Chondrocyte (in vitro differentiated cells): ENCODE measurements at places on chromosomes 2 and 18.

- H3K36me3 ChIP-seq, result peaks cover 11% of the 10 kb centered on the region
- H3K4me3 ChIP-seq, result no peak overlapping the region
- no peak for DNase-seq
- H3K27ac ChIP-seq, result peak overlapping the region; percentile 88
These were observed 40.3 kb downstream of the RNF152 start for GRCh38 chr18:61852496-61852895.

GRCh38 chr2:184680825-184681224 lies 82.5 kb downstream of the ZNF804A start:
- peak; percentile 27 for DNase-seq
- H3K36me3 ChIP-seq, result no peaks in the 10 kb centered on the region
- H3K27me3 ChIP-seq, result no peaks in the 10 kb centered on the region
- no peak overlapping the region for H3K4me3 ChIP-seq
- no peaks in the 10 kb centered on the region for H3K4me1 ChIP-seq
- H3K27ac ChIP-seq, result no peak overlapping the region

DNA sequence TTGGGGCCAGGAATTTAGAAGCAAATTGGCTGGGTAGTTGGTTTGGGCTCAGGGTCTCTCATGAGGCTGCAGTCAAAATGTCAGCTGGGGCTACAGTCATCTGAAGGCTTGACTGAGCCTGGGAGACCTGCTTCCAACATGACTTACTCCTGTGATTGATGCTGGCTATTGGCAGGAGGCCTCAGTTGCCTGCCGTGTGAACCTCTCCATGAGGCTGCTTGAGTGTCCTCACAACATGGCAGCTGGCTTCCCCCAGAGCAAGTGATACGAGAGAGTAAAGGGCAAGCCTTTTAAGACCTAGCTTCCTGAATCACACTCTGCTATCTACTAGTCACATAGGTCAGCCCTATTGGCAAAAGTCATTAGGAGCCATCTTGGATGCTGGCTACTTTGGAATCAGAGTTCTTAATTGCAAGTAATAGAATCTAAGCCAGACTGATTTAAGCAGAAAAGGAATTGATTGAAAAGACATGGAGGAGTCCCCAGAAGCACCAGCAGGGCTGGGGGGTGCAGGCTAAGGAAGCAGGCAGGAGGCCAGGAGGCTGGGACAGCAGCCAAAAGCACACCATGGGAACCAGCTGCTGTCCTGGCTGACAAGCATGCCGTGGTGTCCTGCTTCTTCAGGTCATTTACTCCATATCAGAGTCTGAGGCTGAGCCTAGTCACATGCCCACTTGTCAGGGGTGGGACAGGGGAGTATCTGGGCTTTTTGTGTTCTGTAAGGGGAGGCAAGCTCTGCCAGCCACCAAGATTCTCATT lies 7.8 kb upstream of the GIGYF2 start:
- no peak overlapping the region for H3K4me3 ChIP-seq
- H3K4me1 ChIP-seq, result peaks cover 18% of the 10 kb centered on the region
- no peaks in the 10 kb centered on the region for H3K27me3 ChIP-seq
- peak overlapping the region; percentile 74 for H3K27ac ChIP-seq
- no peak for DNase-seq

DNA sequence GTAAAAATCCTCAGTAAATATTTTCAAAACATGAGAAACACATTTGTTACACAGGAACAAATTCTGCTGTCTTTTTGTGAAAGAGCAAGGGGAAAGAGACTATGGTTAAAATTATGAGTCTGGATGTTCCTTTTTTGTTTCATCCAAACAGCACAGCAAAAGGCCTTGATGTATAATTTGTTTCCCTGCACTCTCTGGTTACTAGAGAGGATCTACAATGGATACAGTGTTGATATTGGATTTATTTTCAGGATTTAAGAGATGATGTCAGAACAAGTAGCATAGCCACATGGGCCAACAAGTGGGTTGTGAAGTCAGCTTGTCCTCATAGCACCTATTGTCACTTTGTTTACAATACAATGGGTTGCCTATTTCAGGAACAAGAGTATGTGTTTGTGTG lies 11.3 kb upstream of the ERBB4 start:
- H3K27me3 ChIP-seq, result no peaks in the 10 kb centered on the region
- peaks cover 7% of the 10 kb centered on the region for H3K4me1 ChIP-seq
- no peaks in the 10 kb centered on the region for H3K36me3 ChIP-seq
- no peak overlapping the region for H3K27ac ChIP-seq

DNA sequence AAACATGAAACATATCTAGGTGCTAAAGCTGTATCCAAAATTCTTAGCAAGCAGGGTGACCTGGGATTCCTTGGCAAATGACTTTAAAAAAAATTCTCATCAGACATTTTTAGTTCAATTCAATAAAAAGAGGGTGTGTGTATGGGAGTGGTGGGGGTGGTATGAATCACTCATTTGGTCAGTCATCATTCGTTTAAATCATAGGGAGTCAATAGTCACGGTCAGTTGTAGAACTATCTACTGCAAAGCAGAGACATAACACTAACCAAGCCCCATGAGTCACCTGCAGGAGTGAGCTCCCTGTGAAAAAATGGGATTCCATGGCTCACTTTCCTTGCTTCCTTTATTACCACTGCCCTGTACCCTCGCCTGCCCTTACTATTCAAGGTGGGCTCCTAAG lies 380.6 kb upstream of the TCF4 start:
- DNase-seq, result no peak
- no peak overlapping the region for H3K4me3 ChIP-seq
- H3K27ac ChIP-seq, result no peak overlapping the region
- H3K36me3 ChIP-seq, result no peaks in the 10 kb centered on the region

DNA sequence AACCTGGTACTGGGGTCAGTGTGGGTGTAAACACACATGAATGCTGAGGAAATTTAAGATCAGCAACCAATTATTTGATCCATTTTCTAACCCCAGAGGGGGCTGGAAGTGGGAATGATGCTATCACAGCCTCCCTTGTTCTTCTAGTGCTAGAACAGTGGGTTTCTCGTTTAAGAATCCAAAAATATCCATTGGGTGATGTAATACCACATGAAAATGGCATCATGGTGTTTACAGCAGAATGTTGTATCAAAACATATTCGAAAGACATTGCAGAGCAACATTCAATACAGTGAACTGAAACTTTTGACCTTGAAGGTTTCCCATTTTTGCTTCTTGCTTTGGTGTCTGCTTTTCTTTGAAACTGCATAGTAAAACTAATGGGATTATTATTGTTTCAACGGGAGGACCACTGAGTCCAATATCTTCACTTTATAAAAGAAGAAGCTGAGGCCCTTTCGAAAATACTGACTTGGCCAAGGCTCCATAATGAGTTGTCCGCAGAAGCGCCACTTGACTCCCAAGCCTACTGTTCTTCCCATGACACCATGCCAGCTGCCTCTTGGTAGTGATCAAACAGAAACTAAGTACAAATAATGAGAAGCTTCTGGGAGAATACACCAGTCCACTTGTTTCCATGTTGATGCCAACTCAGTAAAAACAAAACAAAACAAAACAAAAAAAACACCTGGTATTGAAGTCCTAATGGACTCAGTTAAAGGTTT lies 106.1 kb downstream of the COLEC12 start:
- no peak overlapping the region for H3K4me3 ChIP-seq
- H3K4me1 ChIP-seq, result peaks cover 14% of the 10 kb centered on the region
- peak overlapping the region; percentile 74 for H3K27ac ChIP-seq
- H3K27me3 ChIP-seq, result no peaks in the 10 kb centered on the region
- no peak for DNase-seq
- no peaks in the 10 kb centered on the region for H3K36me3 ChIP-seq

DNA sequence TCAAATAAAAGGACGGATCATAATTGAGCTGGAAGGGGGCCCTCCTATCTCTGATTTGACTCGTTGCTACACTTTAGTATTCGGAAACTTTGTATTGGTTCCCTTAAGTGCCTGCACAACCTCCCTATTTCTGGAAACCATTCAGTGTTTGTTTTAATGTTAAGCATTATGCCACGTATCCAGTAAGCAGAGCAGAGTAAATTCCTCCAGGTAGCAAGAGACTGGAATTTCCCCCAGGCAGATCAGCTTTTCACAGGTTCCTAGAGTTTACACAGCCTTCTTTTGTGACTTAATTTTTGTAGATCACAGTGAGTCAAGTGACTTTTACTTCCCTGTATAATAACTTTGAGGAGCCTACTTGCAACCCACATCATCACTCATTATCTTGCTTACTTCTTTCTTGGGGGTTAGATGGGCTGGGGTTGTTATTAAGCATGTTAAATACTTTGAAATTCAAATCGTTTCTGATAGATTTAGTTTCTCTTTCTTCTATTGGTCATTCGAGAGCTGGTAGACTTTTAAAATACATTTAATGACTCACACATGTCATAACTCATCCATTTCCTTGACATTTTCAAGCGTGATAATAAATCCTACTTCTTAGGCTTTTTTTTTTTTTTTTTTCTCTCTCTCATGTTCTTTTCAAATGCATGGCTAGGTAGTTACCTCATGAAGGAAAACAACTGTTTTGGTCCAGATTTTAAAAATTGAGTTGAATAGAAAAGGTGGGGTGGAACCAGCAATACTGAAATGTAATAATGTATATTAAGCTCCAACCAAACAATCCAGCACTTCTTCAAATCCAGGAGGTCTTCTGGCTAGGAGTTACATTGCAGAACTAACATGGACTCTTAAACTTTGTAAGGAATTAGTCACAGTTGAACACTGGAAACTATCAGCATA lies 219.3 kb downstream of the NEDD4L start:
- H3K4me3 ChIP-seq, result peak overlapping the region; percentile 33
- peaks cover 50% of the 10 kb centered on the region for H3K4me1 ChIP-seq
- H3K27ac ChIP-seq, result peak overlapping the region; percentile 90
- DNase-seq, result no peak
- no peaks in the 10 kb centered on the region for H3K36me3 ChIP-seq

DNA sequence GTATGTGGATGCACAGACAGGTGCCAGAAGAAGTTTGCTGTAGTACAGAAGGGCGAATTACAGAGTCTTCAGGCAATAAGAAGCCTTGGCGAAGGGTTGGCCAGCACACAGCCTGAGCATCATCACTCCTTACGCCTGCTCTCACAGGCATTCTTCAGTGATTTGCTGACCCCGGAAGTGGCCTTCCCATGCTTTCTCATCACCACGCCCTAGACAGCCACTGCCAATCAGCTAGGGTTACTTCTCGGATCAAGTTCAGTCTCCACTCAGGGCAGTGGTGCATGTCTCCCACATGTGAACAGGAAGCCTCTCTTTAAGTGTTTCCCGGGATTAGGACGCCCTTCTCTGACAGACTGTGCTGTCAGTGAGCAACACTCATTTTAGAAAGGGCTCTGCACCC lies 81.8 kb downstream of the C1QL2 start:
- no peak overlapping the region for H3K4me3 ChIP-seq
- no peaks in the 10 kb centered on the region for H3K36me3 ChIP-seq
- DNase-seq, result no peak
- no peaks in the 10 kb centered on the region for H3K4me1 ChIP-seq
- H3K27ac ChIP-seq, result no peak overlapping the region
- peaks cover 26% of the 10 kb centered on the region for H3K27me3 ChIP-seq

GRCh38 chr18:58303363-58303762 lies 259.3 kb downstream of the NEDD4L start:
- H3K27me3 ChIP-seq, result no peaks in the 10 kb centered on the region
- no peak for DNase-seq
- H3K27ac ChIP-seq, result no peak overlapping the region
- peaks cover 2% of the 10 kb centered on the region for H3K36me3 ChIP-seq
- no peak overlapping the region for H3K4me3 ChIP-seq
- H3K4me1 ChIP-seq, result peaks cover 26% of the 10 kb centered on the region

- DNase-seq, result no peak
- H3K36me3 ChIP-seq, result no peaks in the 10 kb centered on the region
- no peaks in the 10 kb centered on the region for H3K27me3 ChIP-seq
- no peak overlapping the region for H3K4me3 ChIP-seq
- peaks cover 3% of the 10 kb centered on the region for H3K4me1 ChIP-seq
- H3K27ac ChIP-seq, result no peak overlapping the region
These were observed 260.4 kb upstream of the SIX3 start for GRCh38 chr2:44680983-44681531.

GRCh38 chr18:6650747-6651146 lies 78.8 kb upstream of the ARHGAP28 start:
- no peaks in the 10 kb centered on the region for H3K36me3 ChIP-seq
- H3K27ac ChIP-seq, result no peak overlapping the region
- H3K4me1 ChIP-seq, result peaks cover 9% of the 10 kb centered on the region

- H3K36me3 ChIP-seq, result peaks cover 24% of the 10 kb centered on the region
- H3K4me3 ChIP-seq, result peak overlapping the region; percentile 38
- H3K27ac ChIP-seq, result peak overlapping the region; percentile 95
- peaks cover 53% of the 10 kb centered on the region for H3K4me1 ChIP-seq
These were observed 35.5 kb downstream of the ZNF532 start for GRCh38 chr18:58900015-58900649.

GRCh38 chr2:184294831-184295230 lies 303.5 kb upstream of the ZNF804A start:
- H3K4me1 ChIP-seq, result no peaks in the 10 kb centered on the region
- no peak for DNase-seq
- H3K27me3 ChIP-seq, result peaks cover 35% of the 10 kb centered on the region
- no peaks in the 10 kb centered on the region for H3K36me3 ChIP-seq

GRCh38 chr2:149084924-149085795 lies 46.7 kb downstream of the LYPD6B start:
- H3K27me3 ChIP-seq, result no peaks in the 10 kb centered on the region
- H3K4me3 ChIP-seq, result no peak overlapping the region
- no peak for DNase-seq
- no peaks in the 10 kb centered on the region for H3K36me3 ChIP-seq
- H3K27ac ChIP-seq, result no peak overlapping the region
- peaks cover 19% of the 10 kb centered on the region for H3K4me1 ChIP-seq

- DNase-seq, result no peak
- H3K36me3 ChIP-seq, result no peaks in the 10 kb centered on the region
- H3K4me1 ChIP-seq, result peaks cover 70% of the 10 kb centered on the region
- H3K4me3 ChIP-seq, result no peak overlapping the region
These were observed 79.2 kb upstream of the SETBP1 start for GRCh38 chr18:44601447-44601846.

- no peak overlapping the region for H3K4me3 ChIP-seq
- peaks cover 8% of the 10 kb centered on the region for H3K4me1 ChIP-seq
- no peak for DNase-seq
- H3K27ac ChIP-seq, result no peak overlapping the region
- peaks cover 14% of the 10 kb centered on the region for H3K36me3 ChIP-seq
These were observed 36.0 kb downstream of the PPP4R3B start for GRCh38 chr2:55581435-55581834.

- H3K36me3 ChIP-seq, result no peaks in the 10 kb centered on the region
- DNase-seq, result no peak
- H3K27me3 ChIP-seq, result no peaks in the 10 kb centered on the region
- no peaks in the 10 kb centered on the region for H3K4me1 ChIP-seq
These were observed 948.8 kb upstream of the FAM98A start for GRCh38 chr2:34547900-34548299.

DNA sequence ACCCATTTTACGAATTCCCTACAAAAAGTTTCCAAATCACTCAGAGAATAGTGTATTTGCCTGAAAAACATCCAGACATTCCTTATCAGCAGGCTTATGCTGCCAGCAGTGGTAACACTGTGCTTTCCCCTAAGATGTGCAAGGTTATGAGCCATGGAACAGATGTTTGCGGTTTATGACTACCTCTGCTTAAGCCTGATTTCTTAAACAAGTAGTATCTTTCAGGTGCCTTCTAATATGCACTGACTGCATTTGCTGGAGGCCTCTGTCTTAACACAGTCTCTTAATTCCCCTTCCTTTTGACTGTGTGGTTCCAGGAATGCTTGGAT lies 54.8 kb downstream of the CDC42EP3 start:
- H3K27ac ChIP-seq, result no peak overlapping the region
- no peak for DNase-seq
- peaks cover 35% of the 10 kb centered on the region for H3K4me1 ChIP-seq
- H3K4me3 ChIP-seq, result no peak overlapping the region
